ENCODE measurements at places on chromosomes 5 and 9.

GRCh38 chr9:35791297-35791921, at the start of gene NPR2:
Gene NPR2, plus strand, starts transcription at chr9:35791591. Its CDS starts 818 bp downstream, at chr9:35792409.
- DNase-seq: no peak

- DNase-seq: no peak
These were observed 532.4 kb downstream of the ANXA1 start for GRCh38 chr9:73683862-73684591.

DNA sequence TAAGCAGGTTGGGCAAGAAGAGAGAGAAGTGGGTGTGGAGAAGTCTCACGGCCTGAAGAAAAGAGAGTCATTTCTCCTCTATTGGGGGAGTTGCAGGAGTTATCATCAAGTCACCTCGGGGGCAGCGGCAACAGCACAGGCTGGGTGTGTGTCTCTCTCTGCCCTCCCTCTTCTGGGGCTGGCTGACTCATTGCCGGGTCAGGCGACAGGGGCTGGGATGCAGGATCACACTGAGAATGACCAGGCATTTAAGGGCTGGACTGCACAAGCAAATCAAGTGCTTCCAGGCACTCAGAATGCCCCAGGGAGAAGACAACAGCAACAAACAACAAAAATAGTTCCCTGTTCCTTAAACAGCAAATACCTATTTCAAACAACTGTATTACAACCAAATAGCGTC, 6.3 kb upstream of the EQTN start:
- DNase-seq: no peak

GRCh38 chr9:137578518-137579258, at the start of gene DPH7:
Gene DPH7, minus strand, starts transcription at chr9:137578925. Its CDS starts 148 bp downstream, at chr9:137578777.
- peak; percentile 96 for DNase-seq

- DNase-seq: no peak
These were observed 490.8 kb downstream of the TLE4 start for GRCh38 chr9:80062567-80062966.

DNA sequence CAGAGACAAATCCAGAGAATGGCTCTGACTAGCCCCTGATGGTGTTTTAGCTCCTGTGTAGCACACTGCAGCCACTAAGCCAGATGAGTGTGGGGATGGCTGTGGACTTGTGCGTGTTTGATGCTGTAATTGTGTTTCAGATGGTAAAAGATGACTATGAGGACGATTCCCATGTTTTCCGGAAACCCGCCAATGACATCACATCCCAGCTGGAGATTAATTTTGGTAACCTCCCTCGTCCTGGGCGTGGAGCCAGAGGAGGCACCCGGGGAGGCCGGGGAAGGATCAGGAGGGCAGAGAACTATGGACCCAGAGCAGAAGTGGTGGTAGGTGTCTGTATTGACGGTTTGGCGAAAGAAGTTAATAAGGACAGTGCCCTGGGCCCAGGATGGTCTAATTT, 38.0 kb downstream of the HABP4 start:
- DNase-seq: no peak

GRCh38 chr9:33799928-33800704, 4.8 kb downstream of the PRSS3 start:
- no peak for DNase-seq

GRCh38 chr9:98637381-98637780, 71.4 kb downstream of the GABBR2 start:
- DNase-seq: no peak

DNA sequence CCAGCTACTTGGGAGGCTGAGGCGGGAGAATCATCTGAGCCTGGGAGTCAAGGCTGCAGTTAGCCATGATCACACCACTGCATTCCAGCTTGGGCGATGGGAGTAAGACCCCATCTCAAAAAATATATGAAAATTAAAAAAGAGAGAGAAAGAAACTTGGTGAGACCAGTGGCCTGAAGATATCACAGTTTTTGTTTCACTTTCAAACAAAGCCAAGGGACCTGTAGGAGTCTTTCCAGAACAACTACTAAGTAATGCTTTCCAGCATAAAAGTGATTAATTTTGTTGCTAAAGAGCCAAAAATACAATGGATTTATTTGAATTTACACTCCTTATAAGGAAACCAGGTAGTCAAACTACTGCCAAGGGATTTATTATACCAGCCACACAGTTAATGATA, 23.5 kb downstream of the GKAP1 start:
- DNase-seq: no peak

DNA sequence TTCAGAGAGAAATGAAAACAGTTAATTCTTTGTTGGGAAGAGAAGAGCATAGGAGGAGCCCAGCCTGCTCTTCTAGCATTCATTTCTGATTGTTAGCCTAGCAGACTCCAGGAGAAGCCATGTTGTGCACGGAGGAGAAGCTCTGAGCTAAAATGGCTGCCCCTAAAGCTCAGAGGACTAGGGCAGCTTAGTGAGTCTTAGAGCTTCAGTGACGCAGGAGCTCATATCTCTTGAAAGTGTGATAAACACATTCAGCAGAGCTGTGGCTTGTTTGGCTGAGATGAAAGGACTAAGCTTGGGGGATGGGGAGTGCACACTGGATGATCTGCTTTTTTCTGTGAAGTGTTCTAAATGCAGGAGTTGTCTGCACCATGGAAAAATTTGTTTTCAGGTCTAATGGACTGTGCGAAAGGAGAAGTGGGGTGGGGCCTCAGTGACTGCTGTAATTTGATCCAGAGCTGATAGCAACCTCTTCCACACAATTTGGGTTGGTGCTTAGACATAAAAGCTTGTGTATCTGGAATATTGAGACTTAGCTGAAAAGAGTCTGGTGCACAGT, 58.5 kb downstream of the ZNF462 start:
- DNase-seq: no peak

DNA sequence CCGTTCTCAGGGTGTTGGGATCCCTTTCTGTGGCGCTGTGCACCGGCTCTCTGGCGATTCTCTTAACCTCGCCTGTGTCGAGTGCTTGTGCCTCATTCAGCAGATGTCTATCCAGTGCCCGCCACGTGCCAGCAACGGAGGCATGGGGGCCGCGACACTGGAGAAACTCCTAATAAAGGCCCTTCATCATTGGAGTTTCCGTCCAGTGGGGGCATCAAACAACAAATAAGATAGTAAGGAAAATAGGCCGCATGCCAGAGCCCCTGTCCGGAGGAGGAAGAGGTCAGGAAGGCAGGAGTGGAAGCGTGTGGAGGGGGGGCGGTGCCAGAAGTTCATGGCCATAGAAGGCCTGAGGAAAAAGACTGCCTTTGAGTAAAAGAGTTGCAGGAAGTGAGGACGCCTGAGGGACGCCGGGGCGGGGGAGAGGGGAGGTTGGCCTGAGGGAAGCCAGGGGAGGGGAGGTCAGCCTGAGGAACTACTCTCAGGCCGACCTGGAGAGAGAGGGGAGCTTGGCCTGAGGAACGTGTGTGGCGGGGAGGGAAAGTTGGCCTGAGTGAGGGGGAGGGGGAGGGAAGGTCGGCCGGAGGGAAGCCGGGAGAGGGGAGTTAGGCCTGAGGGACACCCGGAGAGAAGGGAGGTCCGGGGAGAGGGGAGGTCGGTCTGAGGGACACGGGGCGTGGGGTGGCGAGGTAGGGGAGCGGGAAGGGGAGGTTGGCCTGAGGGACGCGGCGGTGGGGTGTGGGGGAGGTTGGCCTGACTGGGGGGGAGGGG, 82.2 kb downstream of the CACNA1B start:
- no peak for DNase-seq

- peak; percentile 68 for DNase-seq
These were observed 156.2 kb downstream of the MELK start for GRCh38 chr9:36728651-36729520.

GRCh38 chr5:86689103-86689729, 71.5 kb downstream of the COX7C start:
- DNase-seq: no peak

DNA sequence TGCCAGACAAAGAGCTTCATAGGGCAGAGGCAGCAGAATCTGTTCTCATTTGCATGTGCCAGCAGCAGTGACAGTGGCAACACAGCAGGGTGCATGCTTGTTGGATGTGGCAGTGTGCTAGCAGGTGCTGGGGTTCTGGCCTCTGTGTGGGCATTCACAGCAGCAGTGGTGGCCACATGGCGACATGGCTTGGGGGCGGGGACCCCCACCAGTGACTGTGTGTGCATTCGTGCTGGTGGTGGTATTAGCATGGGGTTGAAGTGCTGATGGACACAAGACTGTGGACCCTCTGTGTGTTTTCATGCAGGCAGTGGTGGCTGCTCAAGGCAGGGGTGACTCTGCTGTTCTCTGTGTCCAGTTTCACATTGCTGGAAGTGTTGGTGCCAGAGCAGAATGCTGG, 183.2 kb upstream of the PDE4D start:
- no peak for DNase-seq

- DNase-seq: peak; percentile 64
These were observed 100.3 kb downstream of the NSG2 start for GRCh38 chr5:174145821-174146220.

DNA sequence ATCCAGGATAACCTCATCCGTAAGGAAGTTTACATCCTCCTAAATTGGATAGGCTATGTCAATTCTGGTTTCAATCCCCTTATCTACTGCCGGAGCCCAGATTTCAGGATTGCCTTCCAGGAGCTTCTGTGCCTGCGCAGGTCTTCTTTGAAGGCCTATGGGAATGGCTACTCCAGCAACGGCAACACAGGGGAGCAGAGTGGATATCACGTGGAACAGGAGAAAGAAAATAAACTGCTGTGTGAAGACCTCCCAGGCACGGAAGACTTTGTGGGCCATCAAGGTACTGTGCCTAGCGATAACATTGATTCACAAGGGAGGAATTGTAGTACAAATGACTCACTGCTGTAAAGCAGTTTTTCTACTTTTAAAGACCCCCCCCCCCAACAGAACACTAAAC, 1.3 kb downstream of the ADRB2 start:
- no peak for DNase-seq

GRCh38 chr9:117725426-117725887, 21.3 kb downstream of the TLR4 start:
- no peak for DNase-seq

DNA sequence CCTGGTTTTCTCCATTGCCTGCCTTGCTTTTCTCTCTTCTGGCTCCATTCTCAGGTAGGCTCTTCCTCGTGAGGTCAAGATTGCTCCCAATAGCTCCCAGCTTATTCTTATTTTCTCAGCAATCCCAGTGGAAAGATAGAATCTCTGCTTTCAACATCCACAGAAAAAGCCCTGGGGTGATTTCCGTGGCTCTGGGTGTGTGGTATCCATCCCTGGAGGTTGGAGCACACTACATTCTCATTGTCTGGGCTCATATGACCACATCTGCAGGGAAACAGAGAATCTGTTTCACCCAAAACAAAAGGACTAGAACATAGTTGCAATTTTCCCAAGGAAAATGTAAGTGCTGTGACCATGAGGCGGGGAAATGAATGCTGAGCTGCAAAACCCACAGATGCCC, 236.0 kb downstream of the TENT4A start:
- no peak for DNase-seq

DNA sequence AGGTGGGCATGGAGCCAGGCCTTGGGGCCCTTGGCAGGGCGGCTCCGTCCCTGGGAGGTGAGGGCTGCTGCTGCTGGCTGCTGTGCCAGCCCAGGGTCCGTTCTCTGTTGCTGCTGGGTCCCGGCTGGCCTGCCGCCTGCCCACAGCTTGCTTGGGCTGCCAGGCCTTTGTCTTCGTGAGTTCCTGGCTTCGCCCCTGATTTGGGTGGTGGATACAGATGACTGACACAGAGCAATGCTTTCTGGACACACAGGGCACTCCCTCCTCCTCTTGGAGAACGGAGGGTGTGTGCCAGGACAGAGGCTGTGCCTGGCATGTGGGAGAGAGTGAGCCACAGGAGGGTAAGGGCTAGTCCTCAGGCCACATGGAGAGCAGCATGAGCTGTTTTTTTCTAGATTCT, 166.1 kb downstream of the MACROH2A1 start:
- DNase-seq: no peak

GRCh38 chr5:39195198-39195826, 24.1 kb downstream of the FYB1 start:
- DNase-seq: no peak

- no peak for DNase-seq
These were observed 578.7 kb upstream of the ZNF462 start for GRCh38 chr9:106284296-106284695.

- no peak for DNase-seq
These were observed 267.0 kb upstream of the TYRP1 start for GRCh38 chr9:12425878-12426864.

- no peak for DNase-seq
These were observed 562.3 kb downstream of the KIF4B start for GRCh38 chr5:155575861-155576260.

GRCh38 chr5:52863715-52864290, 76.1 kb downstream of the ITGA1 start:
- no peak for DNase-seq

DNA sequence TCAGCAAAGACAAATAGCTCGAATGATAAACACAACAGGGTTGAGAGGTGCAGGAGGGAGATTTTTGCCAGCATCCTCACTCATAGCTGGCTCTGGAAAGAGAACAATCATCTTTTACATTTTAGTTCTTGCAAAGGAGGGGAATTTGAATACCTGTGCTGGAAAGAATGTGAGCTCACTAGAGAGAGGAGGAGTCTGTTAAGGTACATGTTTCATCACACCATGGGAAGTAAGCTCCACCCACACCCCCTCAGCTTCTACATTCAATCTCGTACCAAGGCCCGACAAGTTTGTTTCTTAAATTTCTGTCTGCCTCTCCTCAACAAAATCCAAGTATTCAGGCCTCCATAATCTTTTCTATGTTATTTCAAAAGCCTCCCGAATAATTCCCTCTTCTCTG, 254.6 kb downstream of the BRINP1 start:
- no peak for DNase-seq

GRCh38 chr5:158382473-158382872, 523.5 kb upstream of the CLINT1 start:
- DNase-seq: peak; percentile 69

GRCh38 chr5:149174847-149175234, 33.5 kb downstream of the ABLIM3 start:
- DNase-seq: no peak

DNA sequence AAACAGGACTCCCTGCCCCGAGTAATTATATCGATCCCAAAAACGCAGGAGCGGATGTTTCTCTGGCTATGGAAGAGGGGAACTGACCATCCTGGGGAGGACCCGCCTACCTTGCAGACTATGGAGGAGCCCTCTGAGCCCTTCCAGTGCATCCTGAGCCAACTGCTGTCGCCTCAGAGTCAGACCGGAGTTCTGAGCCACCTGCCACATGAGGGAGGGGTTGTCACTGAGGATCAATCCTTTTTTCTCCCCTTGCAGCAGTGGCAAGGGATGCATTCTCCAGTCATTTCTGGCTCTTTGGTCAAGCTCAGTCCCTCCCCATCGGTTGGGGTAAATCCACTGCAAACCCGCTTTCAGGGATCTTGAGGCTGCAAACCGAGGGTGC, 709 bp downstream of the FANCG start:
- DNase-seq: peak; percentile 25

DNA sequence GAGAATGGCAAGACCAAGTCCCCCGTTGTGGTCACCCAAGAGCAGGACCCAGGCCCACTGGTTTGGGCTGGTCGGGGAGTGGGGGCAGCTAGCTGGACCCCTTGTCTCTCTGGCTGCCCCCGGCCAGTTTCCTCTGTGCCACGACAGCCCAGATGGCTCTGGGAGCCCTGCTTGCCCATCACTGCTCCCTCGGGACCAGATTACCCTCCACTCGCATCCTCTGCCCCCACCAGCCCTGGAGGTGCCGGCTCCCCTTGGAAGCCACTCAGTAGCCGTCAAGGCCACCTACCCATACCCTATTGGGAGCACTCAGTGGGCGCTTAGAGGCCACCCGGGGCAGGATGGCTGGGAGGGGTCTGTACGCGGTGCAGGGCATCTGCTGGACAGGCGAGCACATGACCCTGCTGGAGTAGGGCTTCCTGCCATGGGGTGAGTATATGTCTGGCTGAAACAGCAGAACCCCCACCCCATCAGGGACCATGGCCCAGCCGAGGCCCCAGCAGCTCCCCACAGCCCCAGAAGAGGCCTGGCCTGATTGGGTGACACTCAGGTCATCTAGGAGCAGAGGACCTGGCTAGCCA, 70.0 kb downstream of the ZNF354C start:
- DNase-seq: no peak

All from activated CD4-positive, alpha-beta T cell treated with anti-CD3 and anti-CD28 coated beads, Interleukin-2, amount 50 U/mL, for 16 hours (primary cell).